ENCODE measurements at places on chromosomes 3 and 15.

DNA sequence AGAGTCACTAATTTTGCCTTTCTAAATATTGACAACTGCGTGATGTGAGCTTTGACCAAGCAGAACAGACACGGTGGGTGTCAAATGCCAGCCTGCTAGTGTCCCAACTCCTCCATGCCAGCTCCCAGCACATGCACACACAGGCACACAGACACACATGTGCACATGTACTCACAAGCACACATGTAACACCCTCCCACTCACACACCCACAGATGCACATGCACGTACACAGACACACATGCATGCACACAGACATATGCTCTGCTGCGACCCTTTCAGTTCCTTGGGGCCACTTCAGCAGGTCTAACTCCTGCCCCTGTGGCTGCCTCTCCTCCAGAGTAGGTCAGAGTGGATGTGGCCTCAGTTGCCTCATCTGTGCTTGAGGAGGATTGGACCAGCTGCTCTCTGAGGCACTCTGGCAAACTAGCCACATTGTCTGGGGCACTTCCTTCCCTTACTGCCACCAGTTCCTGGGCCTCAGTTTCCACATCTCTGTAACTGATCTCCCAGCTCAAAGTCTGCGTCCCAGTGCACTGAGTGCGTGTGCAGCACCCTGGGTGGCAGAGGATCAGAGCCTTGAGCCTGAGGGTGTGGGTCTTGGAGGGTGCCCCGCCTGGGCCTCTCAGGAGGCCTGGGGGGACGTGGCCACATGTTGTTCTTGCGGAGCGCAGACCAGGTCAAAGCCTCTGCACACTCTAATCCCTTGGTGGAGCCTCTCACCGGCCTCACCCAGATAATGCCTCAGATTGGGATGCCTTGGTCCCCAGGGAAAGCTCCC, 55.0 kb upstream of the PRR23E start:
- no peak for DNase-seq

GRCh38 chr15:74420193-74420905, 13.4 kb downstream of the SEMA7A start:
- DNase-seq, result no peak

DNA sequence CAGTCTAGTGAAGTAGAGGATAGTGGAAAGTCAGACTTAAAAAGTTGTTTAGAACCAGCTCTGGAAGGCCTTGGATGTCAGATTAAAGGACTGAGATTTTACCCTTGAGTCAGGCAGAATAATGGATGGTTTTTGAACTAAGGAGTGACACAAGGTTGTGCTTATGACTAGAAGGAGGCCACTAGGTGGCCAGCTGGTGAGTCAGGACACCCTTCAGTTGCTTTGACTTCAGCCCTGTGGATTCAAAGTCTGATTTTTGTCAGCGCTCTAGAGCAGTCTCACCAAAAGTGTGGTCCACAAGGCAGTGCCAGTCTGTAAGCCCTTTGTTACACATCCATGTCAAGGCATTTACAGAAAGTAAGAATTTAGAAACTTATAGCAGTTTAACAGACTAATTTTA, 3.8 kb upstream of the GABPB1 start:
- no peak for DNase-seq

- no peak for DNase-seq
Observed at GRCh38 chr3:194843556-194843955, 157.9 kb downstream of the FAM43A start.

- DNase-seq, result no peak
Observed at GRCh38 chr15:87575896-87576473, 680.6 kb downstream of the NTRK3 start.

DNA sequence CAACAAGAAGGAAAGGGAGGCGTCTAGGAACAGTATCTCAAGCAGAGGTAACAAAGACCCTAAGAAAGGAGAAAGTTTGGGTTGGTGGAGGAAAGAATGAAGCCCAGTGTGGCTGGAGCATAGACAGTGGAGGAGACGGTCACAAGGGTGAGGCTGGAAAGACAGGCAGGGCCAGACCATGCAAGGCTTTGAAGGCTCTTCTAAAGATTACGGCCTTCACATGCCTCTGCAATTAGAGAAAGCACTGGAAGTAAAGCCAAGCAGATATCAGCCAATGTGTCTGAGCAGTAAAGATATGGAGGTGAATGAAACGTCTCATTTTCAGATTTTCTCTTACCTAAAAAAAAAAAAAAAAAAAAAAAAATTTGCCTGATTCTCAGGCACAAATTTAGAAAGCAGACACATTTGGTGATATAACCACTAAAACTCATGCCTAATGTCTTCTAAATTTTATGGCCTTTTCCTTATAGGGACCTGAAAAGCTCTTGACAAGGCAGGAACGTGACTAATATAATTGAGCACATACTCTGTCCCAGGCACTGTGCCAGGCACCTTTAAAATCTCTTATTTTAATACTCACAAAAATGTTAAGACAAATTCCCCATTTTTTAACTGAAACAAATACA, 184.1 kb downstream of the MECOM start:
- DNase-seq, result no peak

GRCh38 chr15:88802991-88803240, 320 bp upstream of the ACAN start:
- DNase-seq, result no peak

- no peak for DNase-seq
Observed at GRCh38 chr3:169297214-169297613, 366.3 kb downstream of the MECOM start.

DNA sequence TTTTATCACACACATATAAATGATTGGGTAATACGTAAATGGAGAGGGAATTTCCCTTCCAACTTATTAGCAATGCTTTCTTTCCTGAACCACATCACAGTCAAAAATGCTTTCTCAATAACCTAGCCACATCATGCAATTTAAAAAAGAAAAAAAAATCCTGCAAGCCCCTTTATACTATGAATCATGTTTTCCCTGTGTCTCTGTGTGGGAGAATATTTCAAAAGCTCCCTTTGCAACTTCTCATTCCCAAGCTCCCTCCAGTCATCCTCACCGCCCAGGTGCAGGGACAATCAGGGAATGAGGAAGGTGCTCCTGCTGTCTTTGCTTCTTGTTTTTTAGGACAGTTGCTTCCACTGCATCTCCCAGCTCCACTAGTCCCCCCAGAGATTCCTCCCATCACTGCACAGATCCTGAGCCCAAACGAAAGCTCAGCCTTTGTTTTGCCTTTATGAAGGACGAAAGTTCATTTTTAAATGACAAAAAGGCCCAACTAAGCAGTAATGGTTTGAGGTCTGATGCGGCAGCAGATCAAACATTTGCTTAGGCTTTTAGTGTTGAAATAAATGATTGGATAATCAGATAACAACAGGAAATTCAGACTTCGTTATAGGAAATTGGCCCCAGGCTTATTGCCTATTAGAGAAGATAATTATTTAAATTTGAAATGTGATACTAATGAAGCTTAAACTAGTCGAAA, 47.8 kb upstream of the ADGRG7 start:
- no peak for DNase-seq

DNA sequence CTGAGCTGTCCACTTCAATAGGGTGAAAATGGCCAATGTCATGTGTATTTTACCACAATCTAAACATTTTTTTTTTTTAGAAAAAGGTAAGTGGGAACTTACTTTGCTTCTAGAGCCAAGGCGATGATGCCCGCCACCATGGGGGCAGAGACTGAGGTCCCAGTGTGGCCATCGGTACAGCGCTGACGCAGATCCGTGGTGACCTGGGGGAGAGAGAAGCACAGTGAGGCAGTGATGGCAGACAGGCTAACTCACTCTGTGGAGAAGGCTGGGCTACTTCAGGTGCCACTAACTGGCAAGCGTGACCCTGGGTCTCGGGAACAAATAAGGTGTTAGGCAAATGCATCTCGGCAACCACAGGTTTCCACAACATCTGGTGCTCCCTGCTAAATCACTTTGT, 94.3 kb upstream of the SNRPA1 start:
- DNase-seq, result no peak

- no peak for DNase-seq
Observed at GRCh38 chr3:105415951-105416350, 49.2 kb downstream of the ALCAM start.

GRCh38 chr15:52730173-52730572, 51.0 kb upstream of the ATOSA start:
- DNase-seq, result no peak

DNA sequence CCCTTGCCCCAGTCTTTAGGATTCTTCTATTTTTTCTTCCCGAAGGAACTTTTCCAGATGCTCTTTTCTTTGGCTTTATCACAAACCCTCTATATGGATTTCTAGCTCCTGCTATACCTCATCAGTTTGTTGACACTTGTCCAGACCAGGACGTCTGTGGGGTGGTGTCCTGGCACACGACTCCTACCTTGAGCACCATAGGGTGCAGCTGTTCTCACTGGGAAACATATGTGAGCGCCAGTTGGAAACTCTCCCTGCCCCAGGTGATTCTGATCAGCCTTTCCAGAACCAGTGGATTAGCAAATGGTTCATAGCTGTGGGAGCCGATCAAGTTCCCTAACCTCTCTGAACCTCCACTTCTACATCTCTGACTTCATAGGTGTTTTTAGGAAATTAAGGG, 40.6 kb upstream of the USP3 start:
- no peak for DNase-seq

DNA sequence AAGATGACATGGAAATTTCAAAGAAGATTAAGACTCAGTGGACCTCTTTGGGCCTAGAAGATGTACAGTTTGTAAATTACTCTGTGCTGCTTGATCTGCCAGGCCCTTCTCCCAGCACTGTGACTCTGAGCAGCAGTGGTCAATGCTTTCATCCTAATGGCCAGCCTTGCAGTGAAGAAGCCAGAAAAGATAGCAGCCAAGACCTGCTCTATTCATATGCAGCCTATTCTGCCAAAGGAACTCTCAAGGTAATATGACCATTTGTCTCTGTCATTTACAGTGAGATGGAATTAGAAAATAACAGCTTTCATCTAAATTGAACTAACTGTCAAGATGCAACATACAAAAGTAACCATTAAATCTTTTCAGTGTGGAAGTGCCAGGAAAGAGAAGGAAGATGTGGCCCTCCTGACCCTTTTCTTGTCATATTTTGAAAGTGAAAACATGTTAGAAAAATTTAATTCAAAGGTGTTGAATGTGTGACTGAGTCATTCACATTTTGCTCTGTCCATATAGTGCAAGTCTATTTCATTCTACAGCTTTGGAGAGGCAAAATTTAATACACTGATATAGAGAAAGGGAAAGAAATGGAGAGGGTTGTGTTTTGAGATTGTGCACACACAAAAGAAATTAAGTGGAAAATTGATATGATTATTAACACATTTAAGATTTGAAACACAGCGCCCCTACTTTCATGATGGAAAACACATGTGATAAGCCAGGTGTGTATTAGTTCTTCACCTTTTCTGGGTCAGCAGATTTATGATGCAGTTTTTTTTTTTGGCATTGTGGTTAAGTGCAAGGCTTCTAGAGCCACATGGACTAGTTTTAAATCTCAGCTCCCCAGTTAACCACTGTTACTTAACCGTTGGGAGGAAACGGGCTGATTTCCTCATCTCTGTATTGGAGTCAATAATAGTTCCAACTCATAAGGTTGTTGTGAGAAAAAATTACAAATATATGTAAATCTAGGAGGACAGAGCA, 375.1 kb downstream of the NAALADL2 start:
- DNase-seq, result no peak

DNA sequence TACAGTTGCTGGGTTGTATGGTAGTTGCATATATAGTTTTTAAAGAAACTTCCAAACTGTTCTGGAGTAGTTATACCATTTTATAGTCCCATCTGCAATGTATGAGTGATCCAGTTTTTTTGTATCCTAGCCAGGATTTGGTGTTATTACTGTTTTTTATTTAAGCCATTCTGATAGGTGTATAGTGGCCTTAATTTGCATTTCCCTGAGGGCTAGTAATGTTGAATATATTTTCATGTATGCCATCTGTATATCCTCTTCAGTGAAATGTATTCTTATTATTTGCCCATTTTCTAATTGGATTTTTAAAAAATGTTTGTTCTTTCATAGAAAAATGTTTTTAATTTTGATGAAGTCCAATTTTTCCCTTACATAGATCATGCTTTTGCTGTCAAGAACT, 29.2 kb downstream of the PXK start:
- no peak for DNase-seq

Data from NCI-H2081 treated with DMSO at 0.1 percent for 48 hours (cell line).